ENCODE measurements at places on chromosomes 4 and X. TPM values are rescaled to one million over a fixed set of nuclear protein-coding genes. Genes with fewer than 3 reads are reported as not detected.
A peak's percentile ranks its signal among the peaks of the same experiment; 100 is the strongest.

GRCh38 chrX:48703642-48704481, 7.3 kb downstream of the SUV39H1 start:
- no peak for DNase-seq

DNA sequence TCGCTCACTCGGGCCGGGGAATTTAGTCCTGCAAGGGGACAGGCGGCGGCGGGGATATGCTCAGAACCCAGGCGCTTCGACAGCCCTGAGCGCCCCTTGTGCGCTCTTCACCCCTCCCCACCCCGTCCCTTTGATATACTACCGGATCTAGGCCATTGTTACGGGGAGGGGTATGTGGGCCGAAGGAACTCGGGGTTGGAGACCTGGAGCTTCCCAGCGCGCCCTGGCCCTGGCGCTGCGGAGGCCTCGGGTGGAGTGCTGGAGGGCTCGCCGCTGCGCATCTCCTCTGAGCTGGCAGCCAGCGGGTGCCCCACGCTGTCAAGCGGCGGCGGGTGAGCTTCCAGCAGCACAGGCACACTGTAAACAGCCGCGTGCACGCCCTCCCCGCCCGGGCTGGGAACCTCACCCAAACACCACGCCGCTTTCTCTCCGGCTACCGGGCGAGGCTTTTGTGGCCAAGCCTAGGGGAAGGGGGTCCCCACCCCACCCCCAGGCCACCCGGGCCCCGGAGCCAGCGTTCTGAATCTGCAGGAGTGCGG, 54.5 kb upstream of the BCOR start:
- peak; percentile 75 for DNase-seq

DNA sequence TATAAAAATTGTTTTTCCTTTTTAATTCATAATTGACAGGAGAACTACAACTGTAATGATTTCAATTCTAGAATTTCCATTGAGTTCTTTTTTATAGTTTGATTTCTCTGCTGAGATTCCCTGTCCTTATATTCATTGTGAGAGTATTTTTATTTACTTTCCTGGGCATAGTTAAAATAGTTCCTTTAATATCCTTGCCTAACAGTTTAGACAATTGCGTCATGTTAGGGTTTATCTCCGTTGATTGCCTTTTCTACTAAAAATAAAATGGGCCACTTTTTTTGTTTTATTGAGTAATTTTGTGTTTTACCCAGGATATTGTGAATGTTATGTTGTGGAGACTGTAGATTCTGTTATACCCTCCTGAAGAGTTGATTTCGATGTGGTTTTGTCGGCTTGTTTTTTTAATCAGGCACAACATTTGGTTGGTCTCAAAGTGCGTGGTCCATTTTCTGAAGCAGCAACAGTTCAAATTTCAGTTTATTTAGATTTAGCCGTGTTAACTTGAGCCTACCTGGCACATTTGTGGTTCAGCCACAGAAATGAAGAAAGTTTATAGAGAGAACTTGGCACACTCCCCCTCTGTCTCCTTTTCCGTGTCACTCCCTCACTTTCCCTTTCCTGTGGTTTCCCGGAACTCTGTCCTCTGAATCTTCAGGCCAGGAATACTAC, 16.0 kb upstream of the PRRG1 start:
- DNase-seq, result no peak

GRCh38 chrX:51456246-51456645, 40.1 kb downstream of the NUDT11 start:
- no peak for DNase-seq

- no peak for DNase-seq
These were observed 41.0 kb downstream of the FGFBP1 start for GRCh38 chr4:15897577-15897976.

DNA sequence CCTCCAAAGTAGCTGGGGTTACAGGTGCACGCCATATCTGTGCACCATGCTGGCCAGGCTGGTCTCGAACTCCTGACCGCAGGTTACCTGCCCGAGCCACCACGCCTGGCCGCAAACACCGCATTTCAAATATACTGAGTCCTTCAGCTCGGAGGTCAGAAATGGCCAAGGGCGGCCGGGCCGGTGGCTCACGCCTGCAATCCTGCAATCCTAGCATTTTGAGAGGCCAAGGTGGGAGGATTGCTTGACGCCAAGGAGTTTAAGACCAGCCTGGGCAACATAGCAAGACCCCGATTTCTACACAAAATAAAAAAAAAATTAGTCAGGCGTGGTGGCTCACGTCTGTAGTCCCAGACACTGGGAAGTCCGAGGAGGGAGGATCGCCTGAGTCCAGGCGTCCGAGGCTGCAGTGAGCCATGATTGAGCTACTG, 71.9 kb upstream of the PPP2R3B start:
- DNase-seq, result no peak

- no peak for DNase-seq
These were observed 111.3 kb upstream of the ATP8A1 start for GRCh38 chr4:42768125-42768748.

DNA sequence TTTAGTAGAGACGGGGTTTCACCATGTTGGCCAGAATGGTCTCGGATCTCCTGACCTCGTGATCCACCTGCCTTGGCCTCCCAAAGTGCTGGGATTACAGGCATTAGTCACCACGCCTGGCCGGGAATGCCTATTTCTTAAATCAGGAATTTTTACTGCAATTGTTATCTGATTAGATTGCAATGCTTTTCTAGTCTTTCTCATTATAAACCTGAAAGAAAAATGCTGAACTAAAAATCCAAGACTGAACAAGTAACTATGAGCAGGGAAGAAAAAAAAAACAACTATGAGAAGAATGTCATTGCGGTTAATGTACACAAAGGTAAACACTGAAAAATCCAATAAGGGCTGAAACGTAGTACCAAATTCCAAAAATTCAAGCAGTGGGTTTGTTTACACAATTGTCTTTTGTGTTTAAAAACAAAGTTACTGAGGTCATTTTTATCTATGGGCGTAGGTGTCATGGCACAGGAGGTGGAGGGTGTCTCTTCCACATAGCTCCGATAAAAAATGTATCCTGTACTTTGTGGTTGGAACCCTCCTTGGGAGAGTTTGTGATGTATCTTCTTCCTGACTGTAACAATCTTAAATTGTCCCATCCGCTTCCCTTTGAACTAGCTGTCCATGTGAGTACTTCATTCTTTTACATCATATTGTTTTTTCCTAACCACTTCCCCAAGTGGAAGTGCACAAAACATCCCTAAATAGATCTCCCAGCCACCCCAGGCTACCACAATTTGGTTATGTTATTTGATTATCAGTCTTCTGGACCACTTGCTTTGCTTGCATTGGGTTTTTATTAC, 11.1 kb upstream of the TMEM156 start:
- no peak for DNase-seq

DNA sequence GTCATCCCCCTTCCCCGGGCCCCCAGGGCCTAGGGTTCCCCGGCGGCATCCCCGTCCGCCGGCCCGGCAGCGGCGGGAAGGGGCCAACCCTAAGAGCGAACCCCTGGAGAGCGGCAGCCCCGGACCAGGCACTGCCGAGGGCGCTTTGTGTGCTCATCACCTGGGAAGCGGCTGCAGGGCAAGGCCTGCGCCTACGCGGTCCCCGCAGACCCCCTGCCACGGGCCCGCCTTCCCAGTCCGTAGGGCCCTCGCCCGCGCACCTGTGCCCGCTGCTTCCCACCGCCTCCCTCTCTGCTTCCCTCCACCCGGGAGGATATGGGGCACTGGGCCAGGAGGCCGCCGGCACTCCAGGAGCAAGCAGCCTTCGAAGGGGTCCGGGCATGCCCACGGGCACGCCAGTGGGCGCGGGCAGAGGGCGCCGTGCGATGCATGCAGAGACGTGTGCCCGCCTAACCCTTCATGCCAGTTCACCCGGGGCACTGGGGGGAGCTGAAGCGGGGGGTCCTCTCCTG, 2.6 kb downstream of the FLNA start:
- DNase-seq, result no peak

DNA sequence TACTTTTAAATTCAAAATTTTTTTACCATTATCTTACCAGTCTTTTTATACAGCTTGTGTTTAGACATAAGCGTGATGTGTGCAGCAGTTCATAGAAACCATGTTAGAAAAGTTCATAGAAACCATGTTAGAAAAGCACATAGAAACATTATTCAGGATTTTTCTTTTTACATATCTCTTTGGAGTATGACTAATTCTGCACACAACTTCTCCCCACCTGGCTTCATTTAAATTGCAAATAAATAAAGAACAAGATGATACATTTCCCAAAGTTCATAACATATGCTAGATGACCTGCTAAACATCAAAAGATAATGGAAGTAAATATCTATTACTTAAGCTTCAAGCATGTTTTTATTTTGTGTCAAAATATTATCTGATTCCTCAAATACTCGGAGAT, 201.9 kb downstream of the BANK1 start:
- no peak for DNase-seq

DNA sequence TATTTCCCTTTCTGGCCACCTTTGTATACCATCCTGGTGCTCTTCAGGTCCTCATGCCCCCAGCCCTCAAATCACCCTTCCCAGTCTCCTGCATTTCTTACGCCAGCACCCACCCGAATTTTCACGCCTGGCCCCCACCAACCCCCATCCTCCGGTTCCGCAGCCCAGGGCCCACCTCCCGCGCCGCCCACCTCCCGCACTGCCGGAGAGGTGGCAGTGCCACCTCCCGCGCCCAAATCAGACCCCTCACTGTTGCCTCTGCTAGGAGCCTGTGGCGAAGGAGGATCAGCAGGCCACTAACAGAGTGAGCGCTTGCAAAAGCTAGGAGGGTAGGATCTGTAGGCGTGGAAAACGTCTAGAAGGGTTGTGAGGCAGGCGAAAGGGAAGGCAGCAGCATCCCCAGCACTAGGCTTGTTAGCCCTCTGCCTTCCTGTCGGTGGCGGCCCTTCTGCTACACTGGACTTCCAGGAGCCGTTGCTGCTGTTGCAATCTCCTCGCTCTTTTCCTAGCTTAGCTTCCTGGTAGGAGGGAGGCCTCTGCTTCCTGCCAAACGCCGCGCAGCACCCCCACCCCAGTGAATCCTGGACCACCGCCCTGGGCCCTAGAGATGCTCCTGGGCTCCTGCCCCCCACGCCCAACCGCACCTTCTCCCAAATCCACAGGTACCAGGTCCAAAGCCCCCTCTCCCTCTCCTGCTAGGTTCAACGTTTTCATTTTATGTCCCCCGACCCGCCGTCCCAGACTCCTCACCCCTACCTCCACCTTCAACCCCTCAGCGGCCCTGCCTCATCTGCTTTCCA, 51.0 kb downstream of the SPIN2B start:
- DNase-seq, result no peak

- DNase-seq, result no peak
These were observed 5.9 kb upstream of the STIM2 start for GRCh38 chr4:26854701-26855100.

GRCh38 chrX:19462879-19463278, 52.4 kb downstream of the MAP3K15 start:
- no peak for DNase-seq

- DNase-seq, result no peak
These were observed 260.7 kb upstream of the SFRP2 start for GRCh38 chr4:154049457-154050181.

DNA sequence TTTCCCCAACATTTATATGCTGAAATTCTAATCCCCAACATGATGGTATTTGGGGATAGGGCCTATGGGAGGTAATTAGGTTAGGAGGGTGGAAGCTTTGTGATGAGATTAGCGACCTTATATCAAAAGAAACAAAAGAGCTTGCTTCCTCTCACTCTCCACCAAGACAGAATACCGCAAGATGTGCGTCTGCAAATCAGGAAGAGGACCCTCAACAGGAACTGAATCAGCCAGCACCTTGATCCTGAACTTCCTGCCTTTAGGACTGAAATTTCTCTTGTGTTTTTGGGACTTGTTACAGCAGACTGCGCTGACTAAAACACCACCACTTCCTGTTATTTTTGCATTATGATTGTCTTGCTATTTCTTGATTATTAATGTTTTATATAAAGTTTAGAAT, 1889.4 kb downstream of the C4orf33 start:
- no peak for DNase-seq

GRCh38 chr4:121390335-121390734, 9.5 kb upstream of the QRFPR start:
- no peak for DNase-seq

DNA sequence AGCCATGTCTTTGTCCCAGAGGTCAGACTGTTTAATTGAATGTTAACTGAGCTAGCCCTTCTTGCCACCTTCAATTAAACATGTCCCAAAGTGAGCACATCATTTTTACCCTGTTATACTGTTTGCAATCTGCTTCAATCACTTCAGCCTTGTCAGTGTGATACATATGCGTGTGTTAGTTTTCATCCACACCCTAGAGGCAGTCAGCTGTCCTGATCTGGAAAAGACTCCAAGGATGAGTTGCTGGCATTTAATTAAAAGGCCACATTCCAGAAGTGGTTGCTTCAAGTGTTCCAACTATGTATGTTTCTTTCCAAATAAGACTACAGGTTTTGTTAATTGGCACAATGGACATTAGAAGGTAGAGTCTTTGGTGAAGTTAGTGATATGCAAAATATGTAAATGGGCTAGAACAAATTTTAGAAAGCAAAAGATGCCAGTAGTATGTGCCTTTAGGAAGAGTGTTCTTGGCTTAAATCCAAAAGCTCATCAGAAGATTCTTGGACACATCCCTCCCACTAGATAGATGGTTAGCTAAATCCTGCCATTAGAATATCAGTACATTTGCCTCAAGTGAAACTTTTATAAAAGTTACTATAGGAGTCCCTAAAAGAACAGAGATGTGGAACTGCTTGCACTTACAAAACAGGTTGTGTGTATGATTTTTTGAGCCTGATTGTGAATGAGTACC, 79.5 kb upstream of the SLIT2 start:
- no peak for DNase-seq

The SSX2 gene
- not detected for polyA plus RNA-seq

The AMER1 gene
- 2.4 TPM for polyA plus RNA-seq

The ADH1C gene
- 4.3 TPM for polyA plus RNA-seq

The SLC6A8 gene
- 131 TPM for polyA plus RNA-seq

The CT45A5 gene
- polyA plus RNA-seq, result not detected

The OCRL gene
- polyA plus RNA-seq, result 7.0 TPM

The LRIT3 gene
- polyA plus RNA-seq, result 0.07 TPM

The ZNF182 gene
- 1.9 TPM for polyA plus RNA-seq

The SPATA4 gene
- polyA plus RNA-seq, result 0.34 TPM

The BMX gene
- 4.7 TPM for polyA plus RNA-seq

The RBM47 gene
- 0.97 TPM for polyA plus RNA-seq

The ASB5 gene
- 1.4 TPM for polyA plus RNA-seq

The PPARGC1A gene
- 22.2 TPM for polyA plus RNA-seq

The CCDC120 gene
- polyA plus RNA-seq, result 1.2 TPM

The TRIML2 gene
- not detected for polyA plus RNA-seq

The DKK2 gene
- 0.91 TPM for polyA plus RNA-seq

The VCX2 gene
- not detected for polyA plus RNA-seq

Data from right cardiac atrium (tissue), 5 donors.